Liver (tissue), 10 donors: ENCODE measurements at places on chromosomes 1 and 21.

- no peak for DNase-seq
Observed at GRCh38 chr1:1578371-1578940, 3.8 kb upstream of the SSU72 start.

DNA sequence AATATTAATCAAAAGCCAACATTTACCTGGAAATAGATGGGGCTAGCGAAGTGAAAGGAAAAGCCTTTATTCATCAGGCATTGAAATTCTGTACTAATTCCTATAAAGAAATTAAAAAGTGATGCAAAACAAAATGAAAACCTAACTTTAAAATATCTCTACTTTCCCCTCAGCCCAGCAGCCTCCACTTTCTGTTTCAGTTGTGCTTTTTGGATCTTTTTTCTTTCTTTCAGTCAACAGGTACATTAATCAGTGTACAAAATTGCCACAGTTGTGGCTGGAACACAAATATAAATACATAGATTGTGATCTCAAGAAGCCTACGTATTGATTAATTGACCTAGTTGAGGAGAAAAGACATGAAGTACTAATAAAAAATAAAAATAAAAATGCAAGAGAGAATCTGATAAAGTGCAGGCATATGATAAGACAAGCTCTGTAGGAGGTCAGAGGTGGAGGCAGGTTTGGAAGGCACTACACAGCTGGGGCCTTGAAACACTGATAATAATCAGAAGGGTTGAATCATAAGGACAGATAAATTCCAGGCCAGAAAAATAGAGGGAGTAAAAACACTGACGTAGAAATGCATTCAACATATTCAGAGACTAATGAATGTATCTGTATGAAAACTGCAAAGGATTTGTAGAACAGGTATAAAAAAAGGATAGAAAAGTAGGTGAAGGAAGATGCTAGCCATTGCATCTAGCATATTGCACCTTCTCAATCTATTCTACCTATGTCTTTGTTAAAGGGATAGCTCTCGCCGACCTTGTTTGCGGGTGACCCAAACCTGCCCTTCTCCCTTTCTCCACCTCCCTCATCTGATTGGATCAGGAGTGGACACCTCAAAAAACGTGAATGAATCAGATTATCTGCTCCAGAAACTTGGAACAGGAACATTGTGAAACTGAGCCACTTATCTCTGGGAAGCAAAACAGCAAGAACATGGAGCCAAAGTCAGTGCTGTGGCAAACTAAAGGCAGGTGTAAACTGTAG lies 607.8 kb upstream of the ADGRL2 start:
- no peak for DNase-seq

DNA sequence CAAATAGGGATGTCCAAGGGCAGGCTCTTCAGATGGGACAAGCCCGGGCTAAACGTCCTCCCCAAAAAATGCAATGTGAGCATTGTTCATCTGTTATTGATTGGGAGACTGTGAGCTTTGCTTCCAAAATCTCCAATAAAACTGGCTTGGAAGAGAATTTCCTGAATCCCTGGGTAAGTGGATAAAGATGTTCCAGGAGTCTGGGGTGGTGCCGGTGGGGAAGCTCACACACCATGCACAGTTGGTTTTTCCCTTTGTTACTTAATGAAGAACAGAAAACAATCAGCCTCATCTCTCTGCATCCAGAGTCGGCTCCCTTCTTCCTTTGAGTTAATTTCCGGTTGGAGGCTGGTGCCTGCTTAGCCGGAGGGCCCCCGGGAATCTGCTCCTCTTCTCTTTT lies 72.1 kb upstream of the ZBTB40 start:
- no peak for DNase-seq

DNA sequence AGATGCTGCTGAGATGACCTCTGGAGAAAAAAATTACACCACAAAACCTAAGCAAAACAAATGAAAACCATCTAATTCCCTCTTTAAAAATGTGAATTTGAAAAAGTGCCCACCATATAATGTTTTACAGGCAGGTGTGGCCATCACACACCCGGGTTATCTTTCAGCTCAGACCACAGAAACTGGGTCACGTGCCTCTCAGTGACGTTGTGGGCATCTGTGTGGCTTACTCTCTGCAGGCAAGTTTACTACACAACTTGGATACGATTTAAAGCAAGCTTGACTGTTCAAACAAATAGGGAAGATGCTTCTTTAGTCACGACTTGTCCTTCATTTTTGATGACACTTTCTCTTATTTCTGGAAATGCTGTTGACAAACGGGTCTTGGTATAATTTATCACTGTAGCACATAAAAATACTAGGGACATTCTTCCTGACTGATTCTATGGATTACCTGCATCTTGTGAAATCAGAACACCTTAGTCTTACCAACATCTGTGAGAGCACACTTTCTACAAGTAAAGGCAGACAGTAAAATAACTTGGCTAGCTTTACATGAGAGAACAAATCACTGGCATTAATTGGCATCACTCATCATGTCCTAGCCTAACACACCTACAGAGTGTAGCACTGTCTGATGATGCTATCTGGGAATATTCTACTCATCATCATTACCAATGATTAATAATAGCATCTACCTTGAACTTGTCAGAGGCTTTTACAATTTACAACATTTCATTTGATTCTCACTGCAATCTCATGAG lies 89.3 kb upstream of the EDEM3 start:
- DNase-seq, result peak; percentile 59

DNA sequence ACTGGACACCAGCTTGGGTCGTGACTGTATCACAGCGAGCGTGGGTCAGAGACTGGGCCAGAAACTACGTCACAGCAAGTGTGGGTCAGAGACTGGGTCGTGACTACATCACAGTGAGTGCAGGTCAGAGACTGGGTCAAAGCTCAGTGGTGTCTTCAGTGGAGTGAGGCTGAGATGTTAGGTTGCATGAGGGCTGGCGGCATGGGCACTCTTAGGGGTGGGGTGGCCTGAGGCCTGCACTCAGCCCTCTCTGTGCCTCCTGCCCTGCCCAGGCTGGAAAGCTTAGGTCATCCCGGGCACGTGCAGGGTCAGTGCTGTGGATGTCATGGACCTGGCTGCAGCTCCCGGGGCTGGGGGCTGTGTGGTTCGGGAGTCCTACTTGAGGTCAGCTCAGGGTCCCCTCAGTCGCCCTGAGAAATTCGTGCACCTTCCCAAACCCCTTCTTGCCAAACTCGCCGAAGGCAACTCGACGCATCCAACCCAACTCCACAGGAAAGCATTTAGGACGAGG lies 19.0 kb downstream of the CFAP74 start:
- no peak for DNase-seq

- DNase-seq, result no peak
Observed at GRCh38 chr1:231165371-231165770, 3.5 kb downstream of the TRIM67 start.

- DNase-seq, result no peak
Observed at GRCh38 chr21:34186109-34186719, 112.8 kb downstream of the MRPS6 start.

DNA sequence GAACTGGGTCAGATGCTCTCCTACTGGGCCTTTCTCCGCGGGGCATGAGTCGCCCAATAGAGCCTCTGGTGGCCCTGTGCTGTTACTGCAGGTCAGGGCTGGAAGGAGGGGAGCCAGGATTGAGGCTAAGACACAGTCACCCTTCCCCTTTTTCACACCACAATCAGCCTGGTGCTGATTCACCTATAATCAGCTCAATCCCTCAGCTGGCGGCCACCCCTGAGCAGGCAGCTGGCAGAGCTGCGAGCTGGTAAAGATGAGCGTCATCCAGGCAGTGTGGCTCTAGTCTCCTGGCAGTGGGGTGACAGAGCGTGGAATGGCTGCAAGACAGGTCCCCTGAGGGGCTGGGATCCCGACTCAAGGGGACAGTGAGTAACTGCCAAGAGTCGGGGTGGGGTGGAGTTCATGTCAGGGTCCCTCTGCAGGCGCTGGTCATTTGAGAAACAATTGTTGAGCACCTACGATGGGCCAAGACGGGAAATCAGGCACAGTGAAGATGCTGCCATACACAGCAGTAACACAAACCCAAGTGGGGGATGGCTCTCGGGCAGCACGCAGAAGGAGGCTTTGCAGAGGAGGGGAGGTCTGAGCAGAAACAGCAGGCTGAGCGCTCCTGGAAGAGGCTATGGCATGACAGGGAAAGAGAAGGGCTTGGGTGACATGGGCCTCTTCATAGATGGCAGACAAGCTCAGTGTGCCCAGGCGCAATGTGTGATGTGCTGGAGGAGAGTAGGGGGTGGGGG lies 21.8 kb downstream of the ATF3 start:
- DNase-seq, result no peak

DNA sequence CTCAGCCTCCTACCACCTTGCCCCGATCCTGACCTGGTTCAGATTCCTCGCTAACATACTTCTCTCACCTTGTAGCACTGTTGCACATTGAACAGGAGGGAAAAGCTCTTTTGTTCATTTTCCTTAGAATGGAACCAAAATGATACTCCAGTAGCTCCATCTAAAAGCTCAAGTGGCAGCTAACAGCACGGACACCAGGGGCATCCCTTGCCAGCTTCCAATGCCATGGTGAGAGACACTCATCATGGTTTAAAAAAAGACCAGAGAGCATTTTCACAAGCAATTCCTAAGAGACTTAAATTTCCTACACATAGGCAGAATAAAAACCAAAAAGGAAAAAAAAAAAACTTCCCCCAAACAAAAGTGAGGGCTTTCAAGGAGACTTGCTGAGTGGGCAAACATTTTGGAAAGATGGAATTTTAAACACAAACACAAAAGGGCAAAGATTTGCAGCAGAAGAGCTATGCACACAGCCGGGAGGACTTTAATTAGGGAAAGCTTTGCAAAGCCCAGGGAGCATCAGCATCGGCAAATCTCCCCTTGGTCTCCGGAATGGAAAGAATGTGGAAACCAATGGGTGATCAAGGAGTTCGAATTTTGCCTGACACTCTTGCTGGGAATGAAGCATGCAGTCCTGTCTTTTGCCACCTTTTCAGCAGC lies 84.3 kb downstream of the CAPZB start:
- no peak for DNase-seq

DNA sequence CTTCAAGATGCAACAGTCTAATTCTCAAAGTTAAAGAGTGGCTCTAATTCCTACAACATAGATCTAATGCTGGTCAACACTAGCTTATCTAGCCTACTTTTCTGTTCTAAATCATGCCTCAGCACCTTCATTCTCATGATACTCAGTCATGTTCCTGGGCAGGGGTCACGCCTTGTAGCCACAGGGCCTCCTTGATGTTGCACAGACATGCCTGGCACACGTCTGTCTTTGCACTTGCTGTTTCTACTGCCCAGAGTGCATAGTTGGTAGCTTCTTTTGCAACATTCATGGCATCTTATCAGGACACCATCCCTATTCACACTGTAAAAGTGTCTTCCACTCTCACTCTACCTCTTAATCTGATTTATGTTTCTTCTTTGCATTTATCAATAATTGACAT lies 76.6 kb downstream of the TBX15 start:
- no peak for DNase-seq
